ENCODE measurements at places on chromosomes 5 and 9. TPM values are rescaled to one million over a fixed set of nuclear protein-coding genes. Genes with fewer than 3 reads are reported as not detected.

The CMYA5 gene
- total RNA-seq = 0.13 TPM

The C7 gene
- total RNA-seq = not detected

The AGXT2 gene
- total RNA-seq = not detected

The GRIN1 gene
- not detected for total RNA-seq

The SLIT3 gene
- total RNA-seq = 0.69 TPM

The GDA gene
- not detected for total RNA-seq

The PHYHD1 gene
- 1.5 TPM for total RNA-seq

The GOLPH3 gene
- total RNA-seq = 56.7 TPM

The IL13 gene
- total RNA-seq = 6.5 TPM

The FASTKD3 gene
- total RNA-seq = 10.7 TPM

The KIAA0825 gene
- 0.54 TPM for total RNA-seq

The LECT2 gene
- total RNA-seq = not detected

The SPINK13 gene
- not detected for total RNA-seq

The PCDHGA9 gene
- total RNA-seq = 0.09 TPM

The MYO10 gene
- not detected for total RNA-seq

All from activated CD8-positive, alpha-beta T cell treated with anti-CD3 and anti-CD28 coated beads for 36 hours (primary cell).